ENCODE measurements at places on chromosomes 16 and 17.

- DNase-seq, result no peak
Measured at GRCh38 chr16:61261315-61261714, 774.9 kb downstream of the CDH8 start.

DNA sequence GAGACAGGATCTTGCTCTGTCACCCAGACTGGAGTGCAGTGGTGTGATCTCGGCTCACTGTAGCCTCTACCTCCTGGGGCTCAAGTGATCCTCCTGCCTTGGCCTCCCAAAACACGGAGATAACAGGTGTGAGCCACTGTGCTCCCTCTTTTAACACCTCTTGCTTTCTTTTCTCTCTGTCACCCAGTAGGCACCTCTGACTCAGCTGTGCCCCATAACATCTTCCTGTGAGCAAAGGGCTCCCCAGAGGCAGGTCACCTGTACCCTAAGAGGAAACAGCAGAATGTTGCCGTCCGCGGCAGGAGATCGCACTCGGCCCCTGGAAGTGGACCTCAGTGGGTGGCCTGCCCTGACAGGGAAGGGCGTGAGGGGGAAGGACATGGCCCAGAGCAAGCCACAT lies 918 bp upstream of the NLRC3 start:
- no peak for DNase-seq

DNA sequence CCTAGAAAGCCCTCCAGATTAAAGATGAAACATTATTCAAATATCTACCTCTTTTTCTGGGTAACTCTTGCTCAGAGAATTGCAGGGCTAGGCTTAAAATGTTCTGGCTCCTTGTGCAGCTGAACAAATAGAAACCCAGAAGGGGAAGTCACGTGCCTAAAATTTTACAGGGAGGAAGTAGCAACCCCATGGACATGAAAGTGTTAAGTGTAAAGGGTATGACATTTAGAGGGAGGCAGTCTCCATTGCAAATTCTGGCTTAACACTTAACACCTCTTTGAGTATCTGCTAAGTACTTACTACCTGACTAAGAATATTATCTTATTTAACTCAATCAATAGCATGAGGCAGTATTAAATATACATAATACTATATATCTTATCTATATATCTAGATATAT lies 376.1 kb upstream of the ERCC4 start:
- peak; percentile 17 for DNase-seq

DNA sequence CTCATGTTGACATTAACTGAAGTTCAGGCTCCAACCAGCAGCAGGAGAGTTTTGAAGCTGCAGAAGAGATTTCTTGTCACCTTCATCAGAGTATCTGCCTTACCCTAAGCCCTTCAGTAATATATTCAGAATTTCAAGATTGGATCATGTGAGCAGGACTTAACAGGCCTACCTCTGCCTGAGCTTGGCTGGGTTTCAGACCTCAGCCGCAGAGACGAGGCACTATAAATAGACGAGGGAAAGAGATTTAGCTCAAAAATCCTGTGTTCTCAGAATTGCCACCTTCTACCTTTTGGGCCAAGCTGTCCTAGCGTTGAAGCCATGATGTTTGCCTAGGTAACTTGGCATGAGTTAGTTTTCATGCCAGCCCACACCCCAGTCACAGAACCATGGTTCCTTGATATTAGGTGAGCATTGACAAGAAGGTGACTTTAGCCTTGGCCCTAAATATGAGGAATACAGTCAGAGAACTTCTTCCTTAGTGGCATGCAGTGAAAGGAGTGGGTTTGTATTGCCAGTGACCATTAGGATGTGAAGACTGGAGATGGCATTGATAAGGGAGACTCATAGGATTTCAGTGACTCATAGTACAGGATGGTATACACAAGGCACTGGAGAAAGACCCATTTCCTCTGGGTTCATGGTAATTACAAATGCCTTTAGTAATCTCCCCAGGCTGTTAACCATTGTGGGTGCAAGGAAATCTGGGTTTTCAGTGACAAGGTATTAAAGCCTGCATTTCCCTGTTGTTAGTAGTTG lies 224.3 kb downstream of the MSI2 start:
- peak; percentile 80 for DNase-seq

DNA sequence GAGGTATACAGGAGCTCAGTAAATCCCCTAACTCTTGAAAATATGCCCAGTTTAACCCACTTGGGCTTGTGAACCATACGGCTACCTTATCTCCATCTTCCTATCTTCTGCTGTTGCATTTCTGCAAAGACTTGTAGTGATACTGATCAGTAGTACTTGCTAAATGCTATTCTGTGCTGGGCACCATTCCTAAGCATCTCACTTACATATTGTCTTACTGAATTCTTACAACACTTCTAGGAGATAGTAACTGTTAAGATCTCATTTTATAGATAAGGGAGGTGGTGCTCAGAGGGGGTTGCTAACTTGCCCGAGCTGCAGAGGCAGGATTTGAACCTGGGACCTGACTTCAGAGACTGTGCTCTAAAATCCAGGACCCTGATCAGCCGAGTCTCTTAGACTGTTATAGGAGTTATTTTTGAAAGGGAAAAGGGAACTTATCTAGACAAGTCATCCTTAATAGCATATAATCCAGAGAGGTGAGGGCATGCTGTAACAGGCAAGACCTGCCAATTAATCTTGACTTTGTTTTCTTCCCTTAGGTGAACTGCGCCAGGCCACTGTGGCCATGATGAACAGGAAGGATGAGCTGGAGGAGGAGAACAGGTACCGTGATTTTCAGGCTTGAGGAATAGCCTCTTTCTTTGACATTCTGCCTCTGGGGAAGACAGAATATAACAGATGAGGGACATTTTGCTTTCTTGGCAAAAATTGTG lies 149.7 kb downstream of the SNX29 start:
- no peak for DNase-seq

DNA sequence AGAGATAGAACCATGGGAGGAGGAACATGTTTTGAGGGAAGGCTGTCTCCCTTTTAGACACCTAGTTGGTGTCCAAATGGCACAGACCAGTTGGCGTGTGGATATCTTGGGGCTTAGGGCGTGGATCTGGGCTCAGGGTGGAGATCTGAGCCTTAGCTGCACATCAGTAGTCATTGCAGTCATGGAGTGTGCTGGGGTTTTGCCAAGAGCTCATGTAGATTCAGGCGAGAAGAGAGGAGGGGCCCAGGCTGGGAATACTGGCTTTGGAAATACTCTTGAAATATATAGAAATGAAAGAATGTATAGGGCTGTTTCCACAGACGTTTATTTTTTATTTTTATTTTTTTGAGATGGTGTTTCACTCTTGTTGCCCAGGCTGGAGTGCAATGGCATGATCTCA lies 92.0 kb downstream of the PRKCB start:
- no peak for DNase-seq

DNA sequence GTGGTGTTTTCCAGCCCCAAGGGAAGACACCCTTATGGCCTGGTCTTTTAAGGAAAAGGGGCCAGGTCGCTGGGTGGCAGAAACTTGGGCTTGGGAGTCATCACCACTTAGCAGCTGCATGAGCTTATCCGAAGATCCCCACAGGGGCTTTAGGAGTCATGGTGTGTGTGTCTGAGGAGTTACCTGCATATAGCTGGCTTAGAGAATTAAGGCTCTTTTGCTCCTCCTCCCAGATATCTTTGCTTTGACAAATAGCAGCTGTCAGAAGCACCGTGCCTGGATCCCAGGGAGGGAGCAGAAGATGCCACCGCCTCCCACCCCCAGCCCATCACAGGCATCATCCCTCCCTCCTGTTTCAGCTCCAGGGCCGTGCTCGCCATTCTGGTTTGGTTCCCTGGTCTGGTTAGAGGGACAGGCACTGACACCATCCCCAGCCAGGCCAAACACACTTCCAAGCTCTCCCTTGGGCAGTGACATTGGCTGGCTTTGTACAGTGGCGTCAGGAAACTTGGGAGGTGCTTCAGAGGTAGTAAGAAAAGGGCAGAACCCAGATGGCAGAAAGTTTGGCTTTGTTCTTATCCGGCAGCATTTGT lies 17.4 kb downstream of the LDHD start:
- peak; percentile 56 for DNase-seq

DNA sequence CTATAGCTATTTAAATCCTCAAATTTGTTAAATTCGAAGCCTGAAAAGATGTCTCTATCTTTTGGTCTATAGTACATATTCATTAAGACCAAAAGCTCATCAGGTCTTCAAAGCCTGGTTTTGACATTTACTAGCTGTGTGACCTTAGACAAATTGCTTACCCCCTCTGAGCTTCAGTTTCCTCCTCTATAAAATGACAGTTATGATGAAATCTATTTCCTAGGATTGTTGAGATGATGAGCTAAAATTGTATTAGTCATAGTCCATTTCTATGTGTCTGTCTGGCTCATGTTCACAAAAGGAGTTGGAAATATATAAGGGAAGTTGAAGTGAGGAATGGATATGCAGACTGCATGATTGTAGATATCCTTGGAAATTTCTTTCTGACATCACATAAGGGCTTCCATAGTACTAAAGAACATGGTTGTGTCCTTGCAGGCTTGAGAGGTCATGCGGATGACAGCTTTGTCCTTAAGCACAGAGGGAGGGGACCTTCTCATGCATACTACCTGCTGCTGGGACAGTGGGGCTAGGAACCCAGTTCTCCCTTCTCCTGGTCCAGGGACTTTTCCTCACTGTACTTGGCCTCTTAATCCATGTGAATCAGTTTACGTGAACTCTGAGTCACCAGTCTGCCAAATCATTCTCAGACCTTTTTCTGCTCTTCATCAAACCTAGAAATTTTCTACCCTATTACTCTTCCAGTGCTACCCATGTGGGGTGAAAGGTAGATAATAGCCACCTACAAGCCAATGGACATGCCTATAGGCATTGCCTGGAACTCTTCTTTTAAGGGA lies 487.5 kb upstream of the SALL1 start:
- no peak for DNase-seq

GRCh38 chr16:19175492-19176262 lies 7.6 kb downstream of the SYT17 start:
- no peak for DNase-seq

GRCh38 chr17:68381076-68381900 lies 76.0 kb downstream of the WIPI1 start:
- DNase-seq, result no peak

GRCh38 chr17:80888276-80889160 lies 103.1 kb upstream of the CHMP6 start:
- no peak for DNase-seq

- no peak for DNase-seq
Measured at GRCh38 chr16:70781800-70782199, 19.2 kb downstream of the VAC14 start.

GRCh38 chr16:49443576-49443975 lies 70.0 kb downstream of the C16orf78 start:
- no peak for DNase-seq

GRCh38 chr17:72901083-72901482 lies 191.4 kb downstream of the SLC39A11 start:
- no peak for DNase-seq

DNA sequence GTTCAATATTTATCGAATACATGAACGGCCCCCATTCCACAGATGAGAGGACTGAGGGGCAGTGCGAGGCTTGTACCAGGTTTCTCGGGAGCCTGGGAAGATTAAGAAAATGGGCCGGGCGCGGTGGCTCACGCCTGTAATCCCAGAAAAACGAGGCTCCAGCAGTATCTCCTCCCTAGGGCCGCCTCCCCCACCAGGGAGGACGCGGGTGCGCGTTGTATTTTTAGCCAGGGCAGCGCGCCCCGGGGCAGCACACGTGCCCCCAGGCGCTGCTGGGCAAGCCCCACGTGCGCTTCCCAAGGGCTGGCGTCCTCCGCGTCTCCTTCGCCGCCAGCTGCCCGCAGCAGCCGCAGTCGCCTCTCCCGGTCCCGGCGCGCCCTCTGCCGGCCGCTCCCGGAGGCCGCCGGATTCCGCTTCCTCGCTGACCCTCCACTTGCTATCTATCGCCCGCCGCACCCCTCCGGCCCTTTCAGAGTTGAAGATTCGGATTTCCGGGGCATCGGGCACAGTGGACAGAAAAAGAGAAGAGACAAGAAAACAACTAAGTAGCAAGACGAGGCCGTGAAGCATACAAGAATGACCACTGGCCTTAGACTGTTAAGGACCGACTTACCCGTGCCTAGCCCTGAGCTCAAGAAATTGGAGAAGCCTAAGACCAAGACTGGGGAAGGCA lies 1.9 kb upstream of the YBX2 start:
- DNase-seq, result peak; percentile 94

- no peak for DNase-seq
Measured at GRCh38 chr17:8875436-8875835, 8.0 kb upstream of the PIK3R6 start.

GRCh38 chr17:6079155-6079888 lies 9.1 kb downstream of the WSCD1 start:
- DNase-seq, result no peak

DNA sequence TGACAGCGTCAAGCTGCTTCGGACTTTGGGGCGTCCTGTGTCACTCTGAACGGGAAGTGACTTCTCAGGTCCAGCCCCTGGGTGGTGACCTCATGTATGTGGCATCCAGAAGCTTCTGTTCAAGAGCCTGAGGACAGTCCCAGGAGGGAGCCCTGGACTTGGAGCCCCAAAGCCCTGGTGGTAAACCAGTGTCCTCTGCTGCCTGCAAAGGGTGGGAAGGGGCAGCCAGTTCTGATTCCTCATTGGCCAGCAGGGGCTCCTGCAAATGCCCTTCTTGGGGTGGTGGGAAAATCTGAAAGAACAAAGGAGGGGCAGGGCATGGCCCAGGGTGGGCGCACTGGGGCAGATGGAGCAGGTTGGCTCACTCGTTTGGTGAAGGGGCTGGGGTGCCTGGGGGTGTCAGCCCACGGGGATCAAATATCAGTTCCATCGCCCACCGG lies 1.6 kb downstream of the OSGIN1 start:
- peak; percentile 92 for DNase-seq

GRCh38 chr17:31583772-31584356 lies 192.4 kb downstream of the RAB11FIP4 start:
- DNase-seq, result no peak

DNA sequence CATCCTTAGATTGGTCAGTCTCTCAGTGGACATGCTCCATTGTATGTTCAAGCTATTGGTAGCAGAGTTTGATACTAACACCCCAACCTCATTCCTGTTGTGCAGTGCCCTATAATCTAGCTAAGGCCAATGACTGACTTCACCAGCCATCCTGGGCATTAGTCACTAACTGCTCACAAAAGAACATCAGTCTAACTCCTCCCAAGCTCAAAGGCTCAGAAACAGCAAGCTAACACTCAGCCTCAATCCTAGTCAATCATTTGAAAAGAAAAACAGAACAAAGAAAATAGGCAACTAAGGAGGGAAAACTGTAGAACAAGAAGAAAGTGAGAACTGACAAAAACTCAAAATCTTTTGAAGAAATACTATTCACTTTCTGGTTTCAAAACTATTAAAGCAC lies 199.1 kb upstream of the C17orf78 start:
- DNase-seq, result no peak

DNA sequence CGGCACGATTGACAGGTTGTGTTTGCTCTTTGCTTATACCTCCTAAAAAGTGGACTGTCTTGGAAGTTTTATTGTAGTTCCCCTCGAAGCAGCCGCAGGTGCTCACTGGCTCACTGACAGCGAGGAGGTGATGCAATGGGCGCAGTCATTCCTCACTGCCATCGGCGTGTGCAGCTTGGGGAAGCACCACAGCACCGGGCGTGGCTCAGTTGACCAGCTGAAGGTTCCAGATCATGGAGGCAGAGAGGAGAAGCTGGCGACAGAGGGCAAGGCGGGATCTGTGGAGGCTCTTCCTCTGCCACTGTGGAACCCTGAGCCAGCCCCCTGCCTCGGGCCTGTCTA lies 72.1 kb upstream of the TNRC6C start:
- no peak for DNase-seq
